Cardiac muscle cell (in vitro differentiated cells and primary cell): ENCODE measurements at places on chromosomes 11 and 22. TPM values are rescaled to one million over a fixed set of nuclear protein-coding genes. Genes with fewer than 3 reads are reported as not detected.

Gene FAM83F
- total RNA-seq: 0.18 and 0.46 TPM in 2 replicates

GRCh38 chr11:36023922-36024321 lies 80.1 kb downstream of the LDLRAD3 start:
- peaks cover 29% of the 10 kb centered on the region for H3K4me1 ChIP-seq
- H3K27ac ChIP-seq: no peak overlapping the region
- peak; percentile 58 for DNase-seq
- H3K36me3 ChIP-seq: no peaks in the 10 kb centered on the region
- no peaks in the 10 kb centered on the region for H3K27me3 ChIP-seq

Gene SUN2
- 41.4 and 105 TPM in 2 replicates for total RNA-seq

Gene APOA5
- total RNA-seq: not detected in 2 replicates

Gene NRXN2
- total RNA-seq: 1.2 and 1.4 TPM in 2 replicates

Gene F2
- 0.25 TPM in 1 of 2 replicates, not detected in the other for total RNA-seq

DNA sequence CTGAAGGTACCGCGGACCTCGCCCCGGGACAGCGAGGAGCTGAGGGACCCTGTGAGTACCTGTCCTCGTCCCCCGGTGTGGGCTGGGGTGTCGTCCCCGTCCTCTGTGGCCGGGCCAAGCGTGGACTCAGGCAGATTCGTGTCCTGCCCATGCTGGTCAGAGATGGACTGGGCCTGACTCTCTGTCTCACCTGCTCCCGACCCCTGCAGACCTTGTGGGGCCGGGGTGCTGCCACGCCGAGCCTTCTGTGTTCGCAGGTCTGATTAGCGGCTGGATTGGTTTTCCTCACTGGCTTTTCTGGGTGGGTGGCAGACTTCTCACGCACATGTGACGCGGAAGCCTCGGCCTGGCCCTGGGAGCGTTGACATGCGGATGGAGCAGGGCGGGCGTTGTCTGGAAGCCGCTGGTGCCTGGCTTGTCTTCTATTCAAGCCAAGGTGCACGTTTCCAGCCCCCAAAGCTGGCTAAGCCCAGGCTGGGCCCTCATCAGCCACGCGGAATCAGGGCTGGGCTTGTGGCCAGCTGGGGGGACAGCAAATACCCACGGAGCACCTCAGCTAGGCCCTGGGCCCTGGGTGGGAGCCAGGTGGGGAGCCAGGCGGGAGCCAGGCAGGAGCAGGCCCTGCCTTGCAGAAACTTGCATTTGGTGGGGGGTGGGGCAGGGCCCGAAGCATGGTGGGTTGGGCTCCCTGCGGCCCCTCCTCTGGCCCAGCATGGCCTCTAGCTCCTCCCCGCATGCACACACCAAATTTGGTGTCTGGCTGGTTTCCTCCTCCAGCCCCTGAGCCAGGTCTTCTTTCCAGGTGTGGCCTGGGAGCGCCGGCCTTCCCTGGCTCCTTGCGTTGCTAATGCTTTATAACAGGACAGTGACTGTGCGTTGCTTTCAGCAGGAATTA lies 7.0 kb downstream of the GRAMD4 start:
- no peaks in the 10 kb centered on the region for H3K27me3 ChIP-seq
- DNase-seq: no peak
- no peaks in the 10 kb centered on the region for H3K36me3 ChIP-seq
- no peak overlapping the region for H3K4me3 ChIP-seq
- H3K27ac ChIP-seq: no peak overlapping the region

GRCh38 chr11:73376803-73377629 lies 817 bp downstream of the RELT start:
- no peaks in the 10 kb centered on the region for H3K36me3 ChIP-seq
- peak overlapping the region; percentile 11 for H3K27ac ChIP-seq

GRCh38 chr11:61885166-61885778 lies 6.1 kb downstream of the FADS3 start:
- H3K4me1 ChIP-seq: peaks cover 4% of the 10 kb centered on the region
- H3K27me3 ChIP-seq: no peaks in the 10 kb centered on the region

- no peak overlapping the region for H3K4me3 ChIP-seq
- H3K4me1 ChIP-seq: no peaks in the 10 kb centered on the region
- H3K27me3 ChIP-seq: peaks cover 10% of the 10 kb centered on the region
- no peak overlapping the region for H3K27ac ChIP-seq
These were observed 658.2 kb downstream of the NTM start for GRCh38 chr11:132028380-132029240.

Gene POLD4
- total RNA-seq: 64.4 and 74.9 TPM in 2 replicates

Gene ABTB2
- 32.7 and 61.3 TPM in 2 replicates for total RNA-seq

Gene TNNT3
- 2.5 and 2.7 TPM in 2 replicates for total RNA-seq

DNA sequence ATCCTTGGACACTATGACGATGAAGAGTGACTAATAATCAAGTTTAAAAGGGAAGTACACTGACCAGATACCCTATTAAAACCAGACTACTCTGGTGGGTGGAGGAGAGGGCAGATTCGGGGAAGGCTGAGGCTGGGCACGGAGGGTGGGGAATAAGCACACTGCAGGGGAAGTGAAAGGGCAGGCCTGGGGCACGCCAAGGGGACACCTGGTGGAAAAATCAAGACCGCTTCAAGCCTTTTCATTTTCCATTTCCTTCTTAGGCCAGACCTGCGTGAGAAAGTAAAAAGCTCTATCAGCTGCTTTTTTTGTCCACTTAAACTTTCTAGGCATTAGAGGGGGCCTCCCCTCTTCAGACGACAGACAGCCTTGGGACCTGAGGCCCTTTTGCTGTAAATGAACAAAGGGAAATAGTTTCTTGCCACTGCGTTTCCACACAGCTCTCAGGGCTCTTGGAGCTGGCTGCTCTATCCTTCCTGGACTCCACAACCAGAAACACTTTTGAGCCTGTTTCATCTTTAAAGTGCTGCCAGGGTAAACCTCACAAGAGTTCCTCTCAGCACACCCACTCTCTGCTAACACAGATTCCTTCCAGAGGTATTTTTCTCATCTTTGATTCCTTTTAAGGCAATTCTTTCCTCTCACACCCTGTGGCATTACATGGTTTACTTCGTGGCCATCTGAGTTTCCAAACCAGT lies 25.0 kb upstream of the SERPIND1 start:
- H3K4me3 ChIP-seq: no peak overlapping the region
- peak; percentile 13 for DNase-seq
- no peaks in the 10 kb centered on the region for H3K27me3 ChIP-seq
- no peaks in the 10 kb centered on the region for H3K36me3 ChIP-seq

GRCh38 chr11:92941676-92942571 lies 27.5 kb upstream of the MTNR1B start:
- no peak overlapping the region for H3K27ac ChIP-seq
- no peak overlapping the region for H3K4me3 ChIP-seq
- no peaks in the 10 kb centered on the region for H3K27me3 ChIP-seq
- no peaks in the 10 kb centered on the region for H3K36me3 ChIP-seq
- peak; percentile 20 for DNase-seq
- H3K4me1 ChIP-seq: no peaks in the 10 kb centered on the region

Gene CRYBB2
- 0.28 TPM in 1 of 2 replicates, not detected in the other for total RNA-seq

DNA sequence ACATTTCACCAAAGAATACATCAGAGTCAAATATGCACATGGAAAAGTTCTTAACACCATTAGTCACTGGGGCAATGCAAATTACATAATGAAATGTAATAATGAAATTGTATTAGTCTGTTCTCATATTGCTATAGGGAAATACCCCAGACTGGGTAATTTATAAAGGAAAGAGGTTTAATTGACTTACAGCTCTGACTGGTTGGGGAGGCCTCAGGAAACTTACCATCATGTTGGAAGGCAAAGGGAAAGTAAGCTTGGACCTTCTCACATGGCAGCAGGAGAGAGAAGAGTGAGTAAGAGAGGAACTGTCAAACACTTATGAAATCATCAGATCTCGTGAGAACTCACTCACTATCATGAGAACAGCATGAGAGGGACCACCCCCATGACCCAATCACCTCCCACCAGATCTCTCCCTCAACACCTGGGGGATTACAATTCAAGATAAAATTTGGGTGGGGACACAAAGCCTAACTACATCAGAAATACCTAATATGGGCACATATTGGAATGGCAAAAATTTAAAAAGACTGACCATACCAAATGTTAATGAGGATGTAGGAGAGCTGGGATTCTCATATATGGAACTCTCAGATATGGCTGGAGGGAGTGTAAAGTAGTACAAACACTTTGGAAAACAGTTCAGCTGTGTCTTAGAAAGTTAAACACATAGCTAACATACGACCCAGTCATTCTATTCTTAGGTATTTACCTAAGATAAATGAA lies 65.1 kb upstream of the CD44 start:
- no peak for DNase-seq
- H3K27me3 ChIP-seq: no peaks in the 10 kb centered on the region
- no peak overlapping the region for H3K4me3 ChIP-seq
- no peaks in the 10 kb centered on the region for H3K4me1 ChIP-seq
- H3K27ac ChIP-seq: no peak overlapping the region

- H3K27me3 ChIP-seq: peaks cover 34% of the 10 kb centered on the region
- H3K4me3 ChIP-seq: no peak overlapping the region
- no peak for DNase-seq
- no peak overlapping the region for H3K27ac ChIP-seq
These were observed 12.8 kb upstream of the CABP7 start for GRCh38 chr22:29707010-29707409.

GRCh38 chr22:38798496-38798895 lies 4.6 kb upstream of the DNAL4 start:
- peaks cover 5% of the 10 kb centered on the region for H3K4me1 ChIP-seq
- H3K4me3 ChIP-seq: no peak overlapping the region
- peaks cover 61% of the 10 kb centered on the region for H3K27me3 ChIP-seq
- H3K36me3 ChIP-seq: no peaks in the 10 kb centered on the region

DNA sequence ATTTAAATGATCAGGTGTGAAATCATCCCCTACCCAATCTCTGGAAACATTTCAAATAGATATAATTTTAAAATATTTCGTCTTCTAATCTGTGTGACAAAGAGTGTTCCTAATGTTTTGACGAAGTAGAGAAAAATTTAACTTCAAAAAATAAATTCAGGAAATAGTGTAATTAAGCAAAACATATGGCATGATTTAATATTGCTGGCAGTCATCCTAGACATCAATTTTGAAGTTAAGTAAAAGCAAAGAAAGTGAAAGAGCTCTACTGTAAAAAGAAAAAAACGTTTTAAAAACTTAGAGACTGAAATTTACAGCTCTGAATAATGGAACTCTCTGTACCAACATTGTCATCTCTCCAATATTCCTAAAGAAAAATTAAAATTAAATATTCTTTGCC lies 1062.3 kb downstream of the LRRC4C start:
- no peaks in the 10 kb centered on the region for H3K36me3 ChIP-seq
- H3K27ac ChIP-seq: no peak overlapping the region
- H3K27me3 ChIP-seq: no peaks in the 10 kb centered on the region
- DNase-seq: no peak
